GM13977 (cell line): ENCODE measurements at places on chromosomes 1 and 21.

GRCh38 chr1:245915841-245916240 lies 591.2 kb downstream of the SMYD3 start:
- no peak for DNase-seq

- DNase-seq, result no peak
These were observed 12.4 kb downstream of the KRTAP22-2 start for GRCh38 chr21:30577766-30578165.

DNA sequence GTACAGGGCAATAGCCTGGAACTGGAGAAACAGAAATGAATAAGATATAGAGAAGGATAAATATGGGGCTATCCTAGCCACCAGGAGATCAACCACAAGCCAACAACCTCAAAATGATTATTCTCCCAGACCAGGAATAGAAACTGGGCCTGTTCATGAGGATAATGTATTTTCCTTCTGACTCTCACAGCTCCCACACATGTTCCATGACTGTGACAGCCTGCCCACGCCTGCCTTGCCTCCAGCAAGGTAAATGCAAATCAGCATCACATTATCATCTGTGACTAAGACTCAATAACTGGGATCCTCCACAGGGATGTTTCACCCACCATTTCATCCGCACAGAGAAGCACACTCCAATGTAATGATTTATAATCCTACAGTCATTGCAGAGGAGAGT lies 3.3 kb downstream of the ENSA start:
- DNase-seq, result no peak

DNA sequence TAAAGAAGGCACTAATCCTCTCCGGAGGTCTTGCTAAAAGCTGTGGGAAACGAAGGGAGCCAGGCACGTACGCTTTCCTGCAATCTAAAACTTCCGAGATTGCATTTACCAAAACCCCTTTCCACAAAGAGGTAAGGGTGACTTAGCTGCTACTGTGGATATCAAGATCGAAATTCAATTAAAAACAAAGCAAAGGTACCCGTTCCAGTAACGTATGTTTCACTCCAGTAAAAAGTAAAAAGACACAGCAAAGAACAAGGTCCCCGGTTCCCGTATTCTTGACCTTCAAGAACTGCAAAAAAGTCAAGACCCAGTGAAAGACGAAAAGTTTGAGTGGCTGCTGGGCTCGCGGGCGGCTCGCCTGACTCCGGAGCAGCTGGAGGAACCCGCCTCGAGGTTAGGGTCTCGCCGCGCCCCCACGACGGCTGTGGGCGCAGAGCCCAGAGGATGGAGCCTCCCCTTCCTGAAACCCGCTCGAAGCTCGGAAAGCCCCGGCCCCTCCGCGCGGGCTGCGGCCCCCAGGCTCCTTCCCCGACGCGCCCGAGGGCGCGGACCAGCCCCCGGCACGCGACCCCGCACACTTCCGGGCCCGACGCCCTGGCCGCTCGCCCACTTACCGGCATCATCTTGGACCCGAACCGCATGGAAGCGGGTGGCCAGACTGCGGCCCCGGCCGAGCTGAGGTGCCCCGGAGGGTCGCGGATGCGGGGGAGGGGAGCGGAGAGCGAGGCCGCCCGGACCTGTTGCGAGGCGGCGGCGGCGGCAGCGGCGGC lies 524 bp downstream of the TP53BP2 start:
- peak; percentile 40 for DNase-seq

GRCh38 chr1:224435999-224436398 lies 1.4 kb upstream of the WDR26 start:
- no peak for DNase-seq

DNA sequence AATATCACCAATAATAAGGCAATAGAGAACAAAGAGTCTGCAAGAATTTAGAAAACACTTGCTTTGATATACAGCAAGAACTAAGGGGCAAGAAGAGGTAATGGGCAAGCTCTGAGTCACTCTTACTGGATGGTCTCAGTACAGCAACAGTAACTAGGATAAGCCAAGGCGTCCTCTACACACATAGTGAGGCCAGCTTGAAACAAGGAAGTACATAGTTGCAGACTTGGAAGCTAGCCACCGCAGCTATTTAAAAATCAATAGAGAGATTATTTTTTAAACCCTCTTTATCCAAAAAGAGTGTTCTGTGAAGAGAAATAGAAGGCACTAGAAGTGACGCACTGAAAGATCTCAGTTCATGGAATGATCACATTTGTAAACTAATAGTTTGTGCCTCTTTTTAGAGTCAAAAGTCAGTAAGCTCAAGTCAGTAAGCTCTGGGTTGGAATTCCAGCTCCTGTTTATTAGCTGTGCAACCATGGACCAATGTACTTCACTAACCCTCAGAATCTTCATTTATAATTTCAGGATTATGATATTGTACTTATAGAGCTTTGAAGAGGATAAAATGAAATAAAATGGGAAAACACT lies 118.6 kb downstream of the AKT3 start:
- no peak for DNase-seq

DNA sequence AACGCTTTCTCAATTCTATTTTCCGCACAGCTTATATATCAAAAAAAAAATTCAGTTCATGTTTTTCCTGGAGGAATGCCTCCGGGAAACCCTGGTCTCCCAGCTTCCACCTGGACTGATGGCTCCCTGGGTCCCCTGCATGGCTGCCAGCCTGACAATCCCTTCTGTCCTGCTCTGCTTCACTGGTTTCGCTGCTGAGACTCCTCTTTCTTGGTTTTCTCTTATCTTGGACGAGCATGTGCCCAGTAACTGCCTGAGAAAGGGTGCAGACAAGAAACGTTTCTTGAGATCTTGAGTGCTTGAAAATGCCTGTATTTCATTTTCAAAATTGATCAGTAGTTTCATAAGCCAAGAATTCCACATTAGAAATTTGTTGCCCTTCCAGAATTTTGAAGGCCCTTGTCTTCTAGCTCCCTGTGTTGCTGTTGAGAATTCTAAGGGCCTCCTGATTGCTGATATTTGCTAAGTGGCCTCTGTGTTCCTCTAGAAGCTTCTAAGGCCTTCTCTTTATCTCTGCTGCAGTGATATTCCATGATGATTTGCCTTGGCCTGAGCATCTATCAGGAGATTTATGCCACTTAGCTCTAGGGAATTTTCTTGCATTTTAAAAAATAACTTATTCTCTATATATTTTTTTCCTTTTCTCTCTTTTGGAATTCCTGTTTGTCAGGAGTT lies 44.7 kb downstream of the ETS2 start:
- DNase-seq, result no peak

GRCh38 chr1:57550092-57550491 lies 126.2 kb upstream of the DAB1 start:
- DNase-seq, result no peak

DNA sequence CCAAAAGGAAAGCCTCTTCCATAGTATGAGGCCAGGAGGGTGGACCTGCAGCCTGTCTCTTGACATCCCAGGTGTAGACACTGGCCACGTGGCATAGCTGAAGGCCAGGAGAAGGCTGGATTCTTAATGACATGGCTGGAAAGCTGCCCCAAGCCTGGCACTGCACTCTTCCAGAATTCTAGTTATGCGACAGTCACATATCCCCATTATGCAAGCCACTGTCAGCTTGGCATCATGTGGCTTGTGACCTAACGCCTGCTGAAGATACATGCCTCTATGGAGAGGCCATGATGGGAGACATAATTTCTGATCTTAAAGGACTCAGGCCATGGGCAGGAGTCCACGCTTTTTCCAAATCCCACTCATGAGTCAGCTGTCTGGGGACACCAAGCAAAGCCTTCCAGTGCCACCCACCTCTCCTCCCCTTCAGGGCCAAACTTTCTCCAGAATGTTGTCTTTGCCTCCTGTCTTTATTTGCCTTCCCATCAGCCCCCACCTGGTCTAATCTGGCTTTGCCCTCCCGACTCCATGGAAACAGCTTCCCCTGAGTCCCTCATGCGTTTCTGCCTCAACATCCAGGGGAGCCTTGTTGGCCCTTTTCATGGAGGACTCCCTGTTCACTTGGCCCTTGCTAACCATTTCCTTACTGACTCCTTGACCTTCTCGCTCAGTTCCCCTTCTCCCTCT lies 3.0 kb downstream of the PLA2G2A start:
- no peak for DNase-seq

DNA sequence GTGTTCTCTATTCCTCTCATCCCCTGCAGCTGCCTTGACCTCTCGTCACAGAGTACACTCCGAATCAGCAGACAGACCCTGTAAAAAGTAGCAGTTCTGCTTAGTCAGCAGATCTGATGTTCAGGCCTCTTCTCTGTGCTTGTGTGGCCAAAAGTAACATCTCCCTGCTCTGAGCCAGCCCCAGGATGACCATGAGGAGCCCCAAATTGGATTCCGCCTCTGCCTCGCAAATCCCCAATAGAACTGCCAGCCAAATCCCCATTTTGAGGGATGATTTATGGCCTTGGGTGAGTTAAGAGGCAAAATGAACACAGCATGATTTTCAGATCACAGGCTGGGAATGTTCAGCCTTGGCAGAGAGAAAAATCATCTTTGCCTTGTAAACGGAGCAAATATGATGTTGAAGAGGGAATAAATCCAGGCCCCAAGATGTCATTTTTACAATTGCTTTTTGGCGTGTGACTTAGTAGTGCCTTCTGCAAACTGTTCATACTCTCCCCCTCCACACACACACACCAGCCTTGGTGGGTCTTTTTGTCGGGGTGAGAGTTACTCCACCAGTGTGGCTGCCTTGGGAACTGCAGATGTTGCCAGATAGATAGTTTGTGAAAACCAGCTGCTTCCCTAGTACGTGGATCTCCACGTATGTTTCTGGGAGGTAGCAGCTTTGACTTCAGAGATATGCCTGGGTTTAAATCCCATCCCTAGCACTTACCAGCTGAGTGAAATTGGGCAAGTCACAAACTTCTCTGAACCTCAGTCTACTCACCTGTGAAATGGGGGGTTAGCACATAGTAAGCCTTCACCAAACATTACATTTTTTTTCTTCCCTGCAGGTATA lies 77.8 kb downstream of the MAN1C1 start:
- no peak for DNase-seq

DNA sequence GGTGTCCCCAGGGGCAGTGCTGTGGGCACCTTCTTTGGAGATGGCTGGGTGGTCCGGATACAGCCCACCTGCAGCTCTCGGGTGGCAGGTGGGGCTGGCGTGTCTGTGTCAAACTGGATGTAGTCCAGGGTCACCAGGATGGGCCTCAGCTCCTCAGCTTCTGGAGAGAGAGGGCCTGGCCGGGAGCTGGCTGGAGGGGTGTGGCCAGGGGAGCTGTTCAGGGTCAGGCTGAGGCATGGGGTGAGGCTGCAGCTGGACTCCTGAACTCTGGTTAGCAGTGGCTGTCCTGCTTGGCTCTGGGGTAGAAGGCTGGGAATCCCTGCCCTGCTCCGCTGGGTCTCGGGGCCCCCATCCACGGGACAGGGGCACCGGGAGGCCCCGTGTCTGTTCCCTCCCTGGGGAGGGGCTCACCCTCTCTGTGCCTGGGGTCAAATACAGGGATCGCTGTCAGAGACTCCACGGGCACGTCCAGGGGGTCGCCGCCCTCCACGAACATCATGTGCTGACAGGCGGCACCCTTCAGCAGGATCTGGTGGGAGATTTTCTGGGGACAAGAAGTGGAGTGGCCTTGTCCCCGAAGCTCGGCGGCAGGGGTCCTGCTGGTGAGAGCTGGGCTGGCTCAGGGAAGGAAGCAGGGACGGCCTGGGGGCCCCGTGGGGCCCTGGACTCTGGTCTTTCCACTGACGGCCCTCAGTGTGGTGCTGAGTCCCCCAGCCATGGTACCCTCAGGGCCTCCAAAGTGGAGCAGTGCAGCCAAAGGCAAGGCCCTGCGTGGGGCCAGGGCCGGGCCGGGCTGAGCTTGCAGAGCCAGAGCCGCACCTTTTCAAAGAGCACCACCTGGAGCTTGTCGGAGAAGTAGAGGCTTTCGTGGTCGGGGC lies 4.1 kb upstream of the TMEM52 start:
- DNase-seq, result no peak

DNA sequence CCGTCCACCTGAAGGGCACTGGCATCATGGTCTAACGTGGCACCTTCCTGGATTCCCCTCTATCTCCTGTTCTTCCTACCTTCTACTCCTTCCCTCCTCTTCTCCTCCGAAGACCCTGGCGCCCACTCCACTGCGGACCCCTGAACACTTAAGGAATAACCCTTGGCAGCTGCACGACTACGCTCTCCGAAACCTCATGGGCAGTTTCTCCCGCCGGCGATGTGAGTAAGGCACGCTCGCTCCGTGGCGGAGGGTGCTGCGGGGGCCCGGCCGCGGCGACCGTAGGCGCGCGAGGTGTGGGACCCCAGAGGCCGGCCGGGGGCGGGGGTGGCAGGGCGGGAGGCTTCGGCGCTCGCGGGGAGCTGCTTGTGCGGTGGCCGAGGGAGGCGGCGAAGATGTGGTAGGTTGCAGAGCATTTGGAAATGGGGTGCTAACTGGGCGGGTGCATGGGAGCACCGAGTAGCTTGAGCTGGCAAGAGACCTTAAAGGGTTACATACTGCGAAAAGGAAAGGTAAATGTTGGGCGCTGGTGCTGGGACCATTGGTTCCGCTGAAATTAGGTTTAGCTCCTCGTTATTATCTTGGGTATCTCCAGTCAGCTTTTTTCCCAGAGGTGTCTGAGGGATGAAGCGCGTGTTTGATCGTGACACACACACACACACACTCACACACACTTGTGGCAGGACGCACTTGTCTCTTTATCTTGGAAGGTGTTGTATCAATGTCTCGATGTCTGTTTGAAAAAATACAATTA lies 876 bp downstream of the LRRC7 start:
- DNase-seq, result peak; percentile 19
